ENCODE measurements at places on chromosomes 12 and 14.

GRCh38 chr12:26791301-26791791 is 41.6 kb downstream of the ITPR2 start:
- DNase-seq, result no peak

DNA sequence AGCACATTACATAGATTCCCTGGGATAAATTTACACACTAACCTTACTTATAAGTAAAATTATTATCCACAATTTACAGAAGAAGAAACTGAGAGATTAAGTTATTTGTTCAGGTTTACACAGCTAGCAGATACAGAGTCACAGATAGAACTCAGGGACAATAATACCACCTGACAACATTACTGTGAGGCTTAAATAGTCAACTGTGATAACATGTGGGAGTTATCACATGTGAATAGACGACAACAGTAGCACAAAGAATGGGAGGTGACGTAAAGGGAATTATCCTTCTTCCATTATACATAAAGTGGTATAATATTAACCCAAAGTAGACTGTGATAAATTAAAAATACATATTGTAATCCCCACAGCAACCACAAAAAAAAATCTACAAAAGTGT is 6.2 kb upstream of the SPIC start:
- DNase-seq, result no peak

- DNase-seq, result no peak
Measured at GRCh38 chr12:18345021-18345735, 83.9 kb downstream of the PIK3C2G start.

DNA sequence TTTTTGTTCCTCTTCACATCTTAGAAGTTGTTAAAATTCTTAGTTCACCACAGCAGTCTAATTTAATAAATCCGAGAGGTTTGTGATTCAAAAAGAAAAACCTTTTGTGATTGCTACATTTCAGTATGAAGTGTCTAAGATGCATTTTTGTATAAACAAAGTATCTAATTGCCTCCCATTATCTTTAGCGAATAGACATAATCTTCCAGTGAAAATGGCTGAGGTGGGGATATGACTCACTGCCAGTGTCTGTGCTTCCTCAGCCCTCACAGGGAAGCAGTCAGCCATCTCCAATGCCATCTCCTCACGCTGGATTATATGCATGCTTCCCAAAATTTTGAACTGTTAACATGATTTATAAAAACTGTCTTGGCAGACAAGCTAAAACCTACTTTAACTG is 7.6 kb downstream of the GCH1 start:
- DNase-seq, result no peak

DNA sequence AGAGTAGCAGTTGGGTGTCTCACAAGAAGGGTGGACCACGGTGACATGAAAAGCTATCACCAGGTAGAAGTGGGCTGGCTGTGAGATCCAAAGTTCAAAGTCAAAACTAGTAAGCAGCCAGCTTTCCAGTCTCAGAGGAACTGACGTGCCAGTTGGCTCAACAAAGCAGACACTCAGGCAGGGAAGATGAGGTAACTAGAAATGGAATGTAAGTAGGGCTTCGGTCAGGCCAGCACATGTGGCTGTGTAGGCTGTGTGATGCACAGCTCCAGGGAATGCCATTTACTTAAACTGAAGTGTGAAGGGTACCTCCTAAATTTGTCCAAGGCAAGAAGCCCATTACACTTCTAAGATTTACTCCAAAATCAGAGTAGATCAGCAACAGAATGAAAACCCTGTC is 43.6 kb downstream of the PTPRR start:
- no peak for DNase-seq

DNA sequence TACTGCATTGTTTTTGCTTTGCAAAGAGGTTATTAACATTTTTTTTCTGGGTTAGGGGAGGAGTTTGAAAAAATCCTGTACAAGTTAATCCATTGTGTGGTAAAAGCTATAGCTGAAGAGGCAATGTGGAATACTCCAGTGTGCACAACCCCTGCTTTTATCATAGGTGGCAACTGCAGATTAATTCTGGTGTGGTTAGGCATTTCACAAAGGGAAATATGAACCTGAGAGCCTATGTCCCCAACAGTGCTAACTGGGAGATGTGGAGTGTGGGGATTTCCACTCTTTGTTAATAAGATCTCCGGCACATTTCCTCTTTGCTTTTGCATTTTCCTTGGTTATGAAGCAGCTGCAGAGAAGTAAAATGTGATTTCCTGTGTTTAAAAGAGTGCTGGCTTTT is 33.6 kb downstream of the PRORP start:
- DNase-seq, result no peak

DNA sequence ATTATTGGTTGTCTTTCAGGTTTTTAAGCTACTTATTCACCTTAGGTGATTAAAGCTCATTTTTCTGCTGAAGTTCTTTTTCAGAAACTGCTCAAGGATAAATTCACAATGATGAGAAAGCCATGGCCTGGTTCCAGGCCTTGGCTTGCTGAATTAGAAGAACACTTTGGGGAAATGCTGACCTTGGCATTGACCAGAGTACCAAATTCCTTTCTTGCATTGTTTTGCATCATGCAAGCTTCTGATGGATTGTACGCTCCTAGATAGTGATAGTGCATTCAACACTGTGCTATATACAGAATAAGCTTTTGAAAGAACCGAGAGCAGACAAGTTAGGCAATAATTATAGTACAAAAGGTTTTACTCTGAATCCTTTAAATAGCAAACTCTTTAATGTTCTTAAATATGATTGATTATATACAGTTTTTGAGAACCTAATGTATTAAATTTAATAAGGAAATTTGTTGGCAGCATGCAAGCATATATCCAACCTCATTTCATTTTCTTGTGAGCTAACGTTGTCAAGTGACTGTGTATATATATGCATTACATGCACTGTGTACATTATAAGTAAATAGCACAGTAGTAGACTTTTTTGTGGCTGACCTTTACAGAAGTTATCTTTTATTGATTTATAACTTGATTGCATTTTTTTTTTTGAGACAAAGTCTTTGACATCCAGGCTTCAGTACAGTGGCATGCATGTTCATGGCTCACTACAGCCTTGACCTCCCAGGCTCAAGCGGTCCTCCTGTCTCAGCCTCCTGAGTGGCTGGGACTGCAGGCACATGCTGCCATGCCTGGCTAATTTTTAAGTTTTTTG is 99.2 kb downstream of the DIP2B start:
- no peak for DNase-seq

DNA sequence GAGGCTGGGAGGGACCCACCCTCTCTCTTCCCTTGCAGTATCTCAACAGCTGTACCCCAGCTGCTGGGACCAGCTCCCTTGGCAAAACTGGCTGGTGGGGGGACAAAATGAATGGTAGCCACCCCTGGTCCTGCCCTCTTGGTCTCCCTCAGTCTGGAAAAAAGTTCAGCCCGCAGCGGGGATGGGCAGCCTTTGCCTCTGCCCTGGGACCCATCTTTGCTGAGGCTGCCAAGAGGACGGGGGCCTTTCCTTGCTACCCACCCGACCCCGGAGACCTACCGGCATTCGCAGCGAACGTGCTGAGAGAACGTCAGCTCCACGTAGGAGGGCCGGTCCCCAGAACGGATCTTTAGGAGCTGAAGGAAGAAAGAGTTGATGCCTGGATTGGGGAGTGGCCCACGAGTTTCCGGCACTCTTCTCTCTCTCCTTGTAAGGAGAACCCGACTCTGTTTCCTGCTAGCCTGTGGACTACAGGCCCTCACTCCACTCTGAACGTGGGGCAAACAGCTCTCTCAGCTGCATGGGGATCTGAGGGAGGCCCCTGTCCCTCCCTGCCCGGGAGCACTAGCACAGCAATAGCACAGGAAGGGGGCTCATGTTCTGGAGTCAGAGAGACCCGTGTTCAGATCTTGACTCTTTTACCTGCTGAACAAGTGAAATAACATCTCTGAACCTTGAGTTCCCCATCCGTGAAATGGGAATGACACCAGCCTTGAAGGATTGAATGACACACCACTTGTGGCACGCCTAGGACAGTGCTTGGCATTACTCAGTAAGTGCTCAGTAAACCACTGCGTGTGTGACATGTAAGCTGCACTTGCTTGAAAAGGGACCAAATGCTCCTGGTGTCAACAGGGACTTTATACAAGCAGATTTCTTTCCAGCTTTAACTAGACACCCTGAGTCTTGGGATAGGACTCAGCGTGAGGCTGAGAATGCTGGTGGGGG is 6.9 kb downstream of the PGF start:
- no peak for DNase-seq

DNA sequence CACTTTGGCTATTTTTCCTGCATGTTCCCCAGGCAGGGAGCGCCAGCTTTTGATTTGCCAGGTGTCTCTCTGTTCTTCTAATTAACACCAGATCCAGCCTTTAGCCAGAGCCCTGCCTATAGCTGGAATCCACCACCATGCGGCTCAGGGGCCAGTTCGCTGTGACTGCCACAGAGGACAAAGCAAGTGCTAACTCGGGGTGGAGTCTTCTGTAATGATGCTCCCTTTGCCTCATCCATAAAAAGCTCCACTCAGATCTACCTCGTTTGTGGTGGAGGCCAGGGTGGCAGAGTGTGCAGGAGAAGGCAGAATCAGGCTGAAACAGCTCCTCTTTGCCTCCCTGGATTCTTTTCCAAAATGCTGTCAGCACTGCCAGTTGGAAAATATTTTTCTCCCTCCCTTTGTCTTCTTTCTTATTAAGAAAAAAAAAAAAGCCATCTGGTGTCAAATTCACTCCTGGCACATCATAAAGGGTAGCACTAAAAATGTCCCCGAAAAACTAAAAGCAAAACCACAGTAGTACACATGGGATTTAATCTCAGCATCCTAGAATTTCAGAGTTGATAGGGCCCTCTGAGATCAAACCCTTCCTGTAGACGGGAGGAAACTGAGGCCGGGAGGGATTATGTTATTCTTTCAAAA is 18.0 kb upstream of the CTDSP2 start:
- no peak for DNase-seq

GRCh38 chr12:8629486-8630033 is 16.9 kb upstream of the AICDA start:
- no peak for DNase-seq

- DNase-seq, result no peak
Measured at GRCh38 chr12:82225871-82226270, 132.3 kb downstream of the CCDC59 start.

GRCh38 chr12:65162609-65163008 is 6.8 kb upstream of the LEMD3 start:
- no peak for DNase-seq

GRCh38 chr12:51382173-51382572 is 9.0 kb downstream of the GALNT6 start:
- no peak for DNase-seq

DNA sequence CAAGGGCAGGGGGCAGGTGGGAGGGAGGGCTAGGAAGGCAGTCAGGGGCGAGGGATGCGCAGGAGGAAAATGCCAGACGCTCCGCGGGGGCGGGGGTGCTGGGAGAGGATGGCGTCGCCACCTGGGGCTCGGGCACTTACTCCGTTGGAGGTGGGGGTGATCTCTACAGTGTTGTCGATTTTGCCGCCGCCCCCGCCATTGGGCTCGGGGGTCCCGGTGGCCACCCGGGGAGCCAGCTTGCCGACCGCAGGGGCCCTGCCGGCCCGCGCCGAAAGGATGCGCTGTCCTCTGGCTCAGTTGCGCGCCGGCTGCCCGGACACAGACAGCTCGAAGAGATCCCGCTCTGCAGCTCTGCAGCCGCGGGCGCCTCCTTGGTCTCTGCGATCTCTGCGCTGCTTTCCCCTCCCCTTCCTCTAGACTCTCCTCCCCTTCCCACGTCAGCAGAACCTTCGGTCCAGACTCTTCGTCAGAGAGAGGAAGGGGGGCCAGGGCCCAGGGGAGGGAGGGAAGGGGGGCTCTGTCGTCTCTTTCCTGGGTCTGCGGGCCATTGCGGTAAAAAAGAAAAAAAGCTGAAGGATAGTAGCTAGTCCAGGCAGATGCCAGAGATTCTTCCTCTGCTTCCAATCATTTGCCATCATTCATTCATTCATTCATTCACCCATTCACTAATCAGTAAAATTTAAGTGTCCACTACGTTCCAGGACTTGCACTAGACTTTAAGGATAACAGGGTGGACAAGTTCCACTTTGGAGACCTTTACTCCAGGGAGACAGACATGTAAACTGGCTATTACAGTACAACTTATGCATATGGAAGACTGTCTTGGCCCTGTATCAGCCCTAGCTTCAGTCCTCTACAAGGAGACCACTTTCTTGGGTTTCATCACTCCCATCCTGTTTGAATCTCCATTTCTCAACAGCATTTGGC is at the start of gene SLC22A17:
Gene SLC22A17 (minus strand): TSS at position 382 of the 927 bp plus-strand sequence.
- no peak for DNase-seq

GRCh38 chr12:12064596-12064995 is 6.1 kb upstream of the BCL2L14 start:
- no peak for DNase-seq

- no peak for DNase-seq
Measured at GRCh38 chr14:94631536-94632304, 19.5 kb downstream of the SERPINA3 start.

DNA sequence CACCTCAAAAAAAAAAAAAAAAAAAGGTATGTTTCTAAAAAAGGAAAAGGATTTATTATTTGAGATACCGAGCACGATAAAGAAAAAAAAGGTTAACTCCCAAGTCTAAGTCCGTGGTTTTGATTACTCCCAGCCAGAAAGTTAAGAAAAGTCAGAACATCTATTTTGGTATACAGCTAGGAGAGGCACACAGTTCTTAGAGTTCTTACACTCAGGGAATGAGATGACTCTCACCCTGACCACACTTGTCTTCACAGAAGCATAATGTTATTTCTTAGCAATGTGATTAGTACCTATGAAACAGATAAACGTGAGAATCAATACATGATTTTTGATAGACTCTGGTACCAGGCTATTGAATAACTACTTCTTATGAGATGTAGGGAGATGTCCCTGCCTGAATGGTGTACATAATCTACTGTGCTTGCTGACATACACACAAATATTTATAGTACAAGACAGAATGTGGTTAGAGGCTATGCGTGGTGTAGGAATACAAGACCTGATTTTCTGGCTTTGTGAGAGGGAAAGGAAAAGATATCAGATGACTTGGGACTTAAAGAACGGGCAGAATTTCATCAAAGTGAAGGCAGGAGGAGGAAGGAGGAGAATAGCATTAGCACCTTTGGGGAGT is 31.6 kb downstream of the LIMA1 start:
- no peak for DNase-seq
